ENCODE measurements at places on chromosomes 4 and X. TPM values are rescaled to one million over a fixed set of nuclear protein-coding genes. Genes with fewer than 3 reads are reported as not detected.
A peak's percentile ranks its signal among the peaks of the same experiment; 100 is the strongest.

- H3K36me3 ChIP-seq: no peaks in the 10 kb centered on the region
- no peak for DNase-seq
- no peaks in the 10 kb centered on the region for H3K27me3 ChIP-seq
Measured at GRCh38 chr4:12949719-12950490, 534.2 kb downstream of the RAB28 start.

DNA sequence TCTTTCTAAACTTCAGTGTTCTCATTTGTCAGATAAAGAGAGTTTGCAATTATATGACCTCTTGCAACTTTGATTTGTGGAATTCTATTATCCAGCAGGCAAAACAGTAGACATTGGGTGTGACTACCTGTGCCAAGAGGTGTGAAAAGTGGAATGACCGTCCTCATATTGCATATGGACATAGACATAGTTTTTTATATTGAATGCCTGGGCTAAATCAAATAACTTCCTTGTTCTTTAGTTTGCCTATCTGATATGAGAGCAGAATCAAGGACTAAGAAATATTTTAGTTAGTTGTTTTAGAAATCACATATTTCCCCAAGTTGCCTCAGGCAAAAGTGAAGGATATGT, 117.7 kb upstream of the KLF8 start:
- H3K4me1 ChIP-seq: no peaks in the 10 kb centered on the region
- no peak overlapping the region for H3K27ac ChIP-seq
- no peak overlapping the region for H3K4me3 ChIP-seq
- DNase-seq: no peak

- no peak overlapping the region for H3K27ac ChIP-seq
- H3K4me3 ChIP-seq: no peak overlapping the region
- H3K27me3 ChIP-seq: no peaks in the 10 kb centered on the region
Measured at GRCh38 chr4:65250916-65251315, 419.4 kb downstream of the EPHA5 start.

DNA sequence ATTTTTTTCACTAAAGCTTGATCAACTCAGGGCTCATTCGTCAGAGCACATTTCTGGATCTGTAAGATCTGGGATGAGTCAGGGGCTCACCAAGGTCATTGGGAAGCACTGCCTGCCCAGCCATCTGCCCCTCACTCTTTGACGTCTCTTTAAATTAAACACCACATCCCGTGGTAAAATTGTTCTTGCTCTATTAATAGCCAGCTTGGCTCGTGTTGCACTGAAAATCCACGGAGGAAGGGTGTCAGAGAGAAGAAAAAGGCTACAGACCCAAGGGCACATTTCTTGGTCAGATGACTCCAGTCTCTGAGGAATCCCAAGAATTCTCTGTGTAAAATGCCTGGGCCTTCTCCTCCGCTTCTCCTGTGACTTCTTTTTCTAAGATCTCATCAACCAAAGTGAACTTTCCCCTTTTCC, 45.7 kb upstream of the GATB start:
- no peak for DNase-seq
- H3K4me1 ChIP-seq: no peaks in the 10 kb centered on the region
- H3K27ac ChIP-seq: peak overlapping the region; percentile 86
- H3K27me3 ChIP-seq: no peaks in the 10 kb centered on the region
- H3K4me3 ChIP-seq: no peak overlapping the region

The ADGRG4 gene
- 0.09 TPM for total RNA-seq

The SHOX gene
- not detected for total RNA-seq

The DUSP21 gene
- not detected for total RNA-seq

Measured in heart right ventricle (tissue), 16 donors.